CD4-positive, alpha-beta T cell (primary cell): ENCODE measurements at places on chromosomes 5 and 9.

DNA sequence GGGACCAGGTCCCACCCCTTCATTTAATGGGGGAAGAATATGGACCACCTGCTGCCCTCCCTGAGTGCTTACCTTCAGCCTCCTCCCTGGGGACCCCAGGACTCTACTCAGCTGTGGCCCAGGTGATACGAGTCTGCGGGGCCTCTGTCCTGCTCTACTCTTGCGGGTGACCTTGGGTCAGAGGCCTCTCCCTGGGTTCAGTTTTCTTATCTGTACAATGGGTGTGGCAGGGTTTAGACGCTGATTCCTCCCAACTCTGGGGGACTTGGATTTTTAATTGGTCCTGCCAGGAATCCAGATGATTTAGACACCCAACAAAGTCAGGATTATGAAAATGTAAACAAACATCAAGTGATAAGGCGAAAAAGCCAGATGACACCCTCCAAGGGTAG, 25.0 kb downstream of the FAM163B start:
- no peak for DNase-seq

DNA sequence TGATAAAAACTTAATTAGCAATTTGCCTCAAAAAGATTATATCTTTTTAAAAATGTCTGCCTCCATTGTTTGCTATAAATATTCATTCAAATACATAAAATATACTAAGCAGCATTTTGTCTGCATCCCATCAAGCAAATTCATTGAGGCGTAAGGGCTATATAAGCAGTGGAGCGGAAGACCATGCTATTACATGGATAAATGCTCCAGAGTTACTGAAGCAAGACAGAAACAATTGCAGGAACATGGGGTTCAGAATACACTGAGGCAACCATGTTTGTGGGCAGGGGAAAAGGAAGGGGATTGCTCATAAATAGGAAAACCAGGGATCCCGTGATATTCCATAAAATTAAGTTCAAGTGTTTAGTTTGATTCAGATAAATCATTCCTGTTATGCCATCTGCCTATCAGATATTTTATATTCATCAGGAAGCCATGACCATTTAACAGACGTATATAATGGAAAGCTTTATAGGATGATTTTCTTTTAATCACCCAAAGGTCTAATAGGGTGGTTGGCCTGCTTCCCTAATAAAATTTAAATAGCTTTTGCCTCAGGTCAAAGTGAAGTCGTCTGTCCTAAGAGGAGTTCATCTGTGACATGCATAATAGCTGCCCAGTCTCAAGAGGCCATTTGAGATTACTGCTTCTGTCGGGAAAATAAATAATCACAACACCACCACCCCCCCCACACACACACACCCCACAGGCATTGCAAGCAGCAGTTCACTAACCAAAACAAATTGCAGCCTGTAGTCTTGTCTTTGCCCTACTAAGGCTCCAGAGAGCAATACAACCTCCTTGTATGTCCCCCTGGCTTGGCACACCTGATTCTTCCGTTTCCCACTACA, 105.2 kb downstream of the RASEF start:
- no peak for DNase-seq

DNA sequence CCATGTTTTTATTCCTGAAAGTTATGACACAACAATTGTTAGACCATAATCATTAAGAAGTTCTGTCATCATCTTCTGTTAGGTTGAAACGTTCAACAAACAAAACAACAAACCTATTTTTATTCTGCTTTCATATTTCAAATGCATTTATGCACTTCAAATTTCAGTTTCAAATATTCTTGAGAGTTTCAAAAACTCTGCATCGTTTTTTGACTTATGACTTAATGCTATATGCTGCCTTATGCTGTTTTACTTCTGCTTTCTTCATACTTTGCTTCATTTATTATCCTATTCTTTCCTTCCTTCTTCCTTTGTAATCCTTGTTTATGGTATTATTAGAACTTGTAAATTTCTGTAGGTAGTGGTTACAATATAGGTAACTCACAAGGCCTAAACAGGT, 95.0 kb downstream of the PCSK1 start:
- no peak for DNase-seq

- DNase-seq, result no peak
Measured at GRCh38 chr5:2156358-2157059, 273.8 kb upstream of the IRX4 start.

GRCh38 chr9:35666045-35666444, 1.1 kb upstream of the ARHGEF39 start:
- DNase-seq, result no peak

GRCh38 chr5:96657068-96657467, 5.1 kb upstream of the CAST start:
- DNase-seq, result no peak
